Stimulated activated CD8-positive, alpha-beta memory T cell treated with anti-CD3 and anti-CD28 coated beads, Interleukin-7, amount 100 ng/mL, for 1 hour (primary cell): ENCODE measurements at places on chromosomes 5 and 9.

DNA sequence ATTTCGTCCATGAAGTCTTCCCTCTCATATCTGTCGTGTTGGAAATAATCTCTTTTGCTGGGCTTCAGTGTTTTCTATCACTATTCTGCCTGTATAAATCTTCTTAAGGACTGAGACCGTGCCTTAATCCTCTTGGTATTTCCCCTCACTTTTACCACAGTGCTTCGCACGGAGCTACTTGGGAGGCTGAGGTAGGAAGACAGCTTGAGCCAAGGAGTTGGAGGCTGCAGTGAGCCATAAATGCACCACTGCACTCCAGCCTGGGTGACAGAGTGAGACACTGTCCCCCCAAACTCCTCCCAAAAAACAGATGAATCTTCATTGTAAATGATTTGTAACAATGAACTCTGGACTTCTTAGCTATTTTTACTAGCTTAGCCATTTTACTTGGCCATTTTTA lies 57.8 kb downstream of the PHAX start:
- no peak for DNase-seq

DNA sequence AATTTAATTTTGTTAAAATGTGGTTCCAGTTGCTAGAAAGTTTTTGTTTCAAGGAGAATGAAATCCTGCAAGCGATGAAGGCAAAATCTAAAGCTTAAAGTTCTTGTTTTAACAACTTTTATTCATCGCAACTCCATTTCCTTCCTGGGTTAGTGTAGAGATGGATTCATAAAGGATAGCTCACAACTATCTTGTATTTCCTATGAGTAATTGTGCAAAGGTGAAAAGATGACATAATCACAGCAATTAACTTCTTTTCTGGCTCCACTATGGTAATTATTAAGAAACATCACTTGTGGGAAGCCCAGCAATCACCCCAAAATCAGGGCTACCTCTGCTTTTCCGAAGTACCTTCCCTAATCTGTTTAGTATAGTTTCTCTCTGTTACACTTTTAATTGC lies 80.8 kb upstream of the SEMA6A start:
- DNase-seq = no peak

- no peak for DNase-seq
Measured at GRCh38 chr5:15431923-15432322, 68.1 kb upstream of the FBXL7 start.

- DNase-seq = no peak
Measured at GRCh38 chr5:76982450-76982849, 29.6 kb downstream of the CRHBP start.

GRCh38 chr5:88899096-88899737 lies 16.2 kb upstream of the MEF2C start:
- no peak for DNase-seq

DNA sequence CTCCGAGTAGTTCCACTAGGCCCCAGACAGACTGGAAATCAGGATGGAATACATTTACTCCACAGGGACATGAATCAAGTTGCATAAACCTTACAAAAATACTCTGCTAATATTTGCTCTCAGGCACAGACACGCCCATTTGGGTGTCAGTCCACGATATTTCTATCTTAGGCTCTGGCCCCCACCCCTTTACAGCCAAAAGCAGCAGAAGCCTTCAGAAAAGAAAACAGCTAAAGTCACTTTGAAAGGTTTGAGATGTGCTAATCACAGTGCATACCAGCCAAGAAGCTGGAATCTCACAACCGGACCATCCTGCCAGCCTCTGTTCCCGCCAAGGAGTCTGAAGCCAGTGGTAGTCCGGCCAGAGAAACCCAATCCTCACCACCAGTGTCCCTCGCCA lies 22.6 kb downstream of the PTPN3 start:
- no peak for DNase-seq

DNA sequence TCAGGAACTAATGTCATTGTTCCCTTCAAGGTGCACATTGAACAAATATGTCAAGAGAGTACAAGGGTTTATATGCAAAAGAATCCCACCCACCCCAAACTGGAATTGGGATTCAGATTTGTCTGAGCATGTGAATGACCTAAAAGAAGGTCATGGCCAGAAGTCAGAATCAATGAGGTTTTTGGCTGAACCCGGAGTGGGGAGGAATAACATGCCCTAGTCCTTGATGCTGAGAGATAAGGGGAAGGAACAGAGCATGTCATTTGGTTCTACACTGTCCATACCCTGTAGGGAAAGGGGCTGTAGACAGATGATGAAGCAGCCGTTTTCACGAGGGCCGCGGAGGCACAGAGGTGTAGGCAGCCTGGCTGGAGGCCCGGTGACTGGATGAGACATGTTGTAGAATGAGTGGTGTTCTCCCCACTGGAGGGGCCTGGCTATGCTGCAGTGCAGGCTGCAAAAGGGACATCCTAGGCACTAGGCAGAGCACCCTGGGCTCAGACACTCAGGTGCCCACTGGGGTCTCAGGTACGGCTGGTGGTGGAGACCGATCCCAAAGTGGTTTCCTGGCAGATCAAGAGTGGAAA lies 65.9 kb downstream of the ZFAND5 start:
- no peak for DNase-seq

- no peak for DNase-seq
Measured at GRCh38 chr5:173814053-173814452, 74.1 kb upstream of the CPEB4 start.
